Hematopoietic multipotent progenitor cell (in vitro differentiated cells): ENCODE measurements at places on chromosomes 12 and 14.

DNA sequence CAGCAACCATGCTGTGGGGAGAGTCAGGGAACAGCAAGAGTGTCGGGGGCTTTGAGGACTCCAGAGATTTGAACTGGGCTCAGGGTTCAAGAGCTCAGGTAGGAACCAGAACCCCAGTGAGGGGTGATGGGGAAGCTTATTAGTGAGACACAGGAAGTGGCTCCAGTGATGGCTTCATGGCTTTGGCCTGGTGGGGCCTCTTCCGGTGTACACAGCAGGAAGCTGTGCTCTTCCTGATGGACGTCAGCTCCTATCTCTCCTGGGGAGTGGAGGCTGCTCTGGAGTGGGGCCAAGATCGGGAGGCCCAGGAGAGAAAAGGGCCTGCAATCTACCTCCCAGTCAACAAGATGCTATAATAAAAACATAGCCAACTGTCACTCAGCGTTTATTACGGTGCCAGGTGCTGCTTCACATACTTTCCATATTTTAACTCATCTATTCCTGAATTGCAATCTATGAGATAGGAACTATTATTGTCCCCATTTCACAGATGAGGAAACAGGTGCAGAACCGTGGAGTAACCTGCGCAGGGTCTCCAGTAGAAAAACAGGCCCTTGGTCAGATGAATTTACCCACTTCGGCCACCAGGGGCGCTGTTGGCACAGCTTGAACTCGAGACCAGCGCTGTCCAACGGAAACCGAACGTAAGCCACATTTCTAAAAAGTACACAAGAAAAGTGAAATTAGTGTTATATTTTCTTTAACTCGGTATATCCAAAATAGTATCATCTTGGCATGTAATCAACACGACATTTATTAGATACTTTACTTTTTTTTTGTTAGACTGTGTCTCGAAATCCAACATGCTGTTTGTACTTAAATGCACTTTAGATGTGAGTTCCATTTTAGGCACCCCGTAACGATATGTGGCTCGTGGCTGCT, 63.6 kb upstream of the DLK1 start:
- peak; percentile 89 for DNase-seq

DNA sequence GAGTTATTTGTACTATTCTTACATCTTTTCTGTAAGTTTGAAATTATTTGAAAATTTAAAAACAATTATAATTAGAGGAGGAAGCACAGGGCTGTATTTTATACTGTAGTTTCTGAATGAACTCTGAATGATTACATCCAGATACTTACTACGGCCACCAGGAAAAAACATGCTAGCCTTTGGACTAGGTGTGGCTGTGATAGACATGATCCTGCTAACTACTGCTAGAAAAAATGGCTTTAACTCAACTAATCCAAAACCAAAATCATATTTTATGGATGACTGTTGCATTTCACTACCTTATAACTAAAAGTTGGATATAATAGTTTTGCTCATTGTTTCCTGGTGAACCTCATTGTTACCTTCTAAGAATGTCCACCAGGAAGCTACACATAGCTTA, 15.1 kb upstream of the SLC25A3 start:
- DNase-seq: no peak

GRCh38 chr14:59044707-59045106, 143.8 kb upstream of the DAAM1 start:
- DNase-seq: no peak

- no peak for DNase-seq
Observed at GRCh38 chr12:122064780-122065588, 13.6 kb upstream of the MLXIP start.

DNA sequence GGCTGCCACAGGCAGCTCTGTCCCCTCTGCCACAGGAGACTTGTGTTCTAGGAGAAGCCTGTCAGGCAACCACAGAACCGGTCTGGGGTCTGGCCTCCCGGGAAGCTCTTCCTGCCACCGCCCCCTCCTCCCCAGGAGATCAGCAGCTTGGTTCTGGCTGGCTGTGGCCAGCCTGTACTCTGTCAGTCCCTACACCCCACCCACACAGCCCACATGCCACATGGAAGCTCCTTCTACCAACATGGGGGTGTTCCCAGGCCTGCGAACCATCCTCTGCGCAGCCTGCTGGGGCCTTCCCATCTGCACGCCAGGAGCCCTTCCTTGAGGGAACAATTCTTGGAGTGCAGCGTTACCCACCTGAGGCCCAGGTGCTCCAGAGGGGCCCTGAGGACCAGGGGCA, 16.8 kb downstream of the TMEM106C start:
- DNase-seq: no peak

DNA sequence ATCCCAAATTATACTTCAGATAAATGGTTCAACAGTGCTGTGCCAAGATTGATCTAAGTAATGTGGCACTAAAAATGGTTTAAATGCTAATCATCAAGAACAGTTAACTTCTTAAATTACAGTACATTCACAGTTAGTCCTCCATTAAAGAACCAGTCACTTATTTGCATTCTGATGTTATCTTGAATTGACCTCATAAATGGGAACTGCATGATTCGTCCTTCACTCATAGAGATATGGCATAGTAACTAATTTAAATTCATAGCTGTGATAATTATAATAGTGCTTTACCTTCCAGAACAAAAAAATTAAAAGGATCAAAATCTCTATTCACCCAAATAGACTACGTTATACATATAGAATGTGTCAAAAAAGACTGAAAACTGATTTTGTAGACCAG, 61.1 kb downstream of the COCH start:
- no peak for DNase-seq

GRCh38 chr14:21136024-21136423, 19.8 kb downstream of the OR5AU1 start:
- DNase-seq: no peak

DNA sequence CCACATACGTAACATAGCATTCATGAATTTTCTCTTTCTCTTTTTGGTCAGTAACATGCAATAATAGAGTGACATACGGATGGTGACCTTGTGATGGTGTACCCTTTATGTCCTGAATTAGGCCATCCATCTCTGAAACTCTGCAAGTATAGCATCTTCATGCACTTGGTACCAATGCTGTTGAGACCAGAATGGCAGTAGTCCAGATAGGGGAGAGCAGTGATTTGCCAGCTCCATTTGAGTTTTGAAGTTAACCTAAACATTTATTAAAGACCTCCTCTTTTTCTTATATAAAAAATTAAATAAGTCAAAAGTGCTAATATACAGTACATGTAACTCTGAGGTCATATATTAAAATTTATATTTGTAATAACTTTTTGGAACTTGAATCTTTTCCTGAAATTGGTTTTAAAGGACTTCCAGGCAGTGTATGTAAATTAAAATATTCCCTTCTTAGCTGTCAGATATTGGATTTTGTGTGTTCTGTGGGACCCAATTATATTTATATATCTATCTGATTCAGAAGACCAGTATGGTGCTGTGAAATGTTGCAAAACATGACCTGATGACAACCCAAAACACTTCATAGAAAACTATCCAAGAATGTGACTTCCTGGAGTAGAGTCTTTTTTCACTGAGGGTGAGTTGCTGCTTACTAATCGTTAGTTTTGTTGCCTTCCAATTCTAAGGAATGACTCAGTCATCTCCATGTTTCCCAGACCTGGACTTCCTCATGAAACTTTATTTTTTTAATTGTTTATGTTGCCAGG, 3.5 kb downstream of the ELK3 start:
- DNase-seq: no peak

DNA sequence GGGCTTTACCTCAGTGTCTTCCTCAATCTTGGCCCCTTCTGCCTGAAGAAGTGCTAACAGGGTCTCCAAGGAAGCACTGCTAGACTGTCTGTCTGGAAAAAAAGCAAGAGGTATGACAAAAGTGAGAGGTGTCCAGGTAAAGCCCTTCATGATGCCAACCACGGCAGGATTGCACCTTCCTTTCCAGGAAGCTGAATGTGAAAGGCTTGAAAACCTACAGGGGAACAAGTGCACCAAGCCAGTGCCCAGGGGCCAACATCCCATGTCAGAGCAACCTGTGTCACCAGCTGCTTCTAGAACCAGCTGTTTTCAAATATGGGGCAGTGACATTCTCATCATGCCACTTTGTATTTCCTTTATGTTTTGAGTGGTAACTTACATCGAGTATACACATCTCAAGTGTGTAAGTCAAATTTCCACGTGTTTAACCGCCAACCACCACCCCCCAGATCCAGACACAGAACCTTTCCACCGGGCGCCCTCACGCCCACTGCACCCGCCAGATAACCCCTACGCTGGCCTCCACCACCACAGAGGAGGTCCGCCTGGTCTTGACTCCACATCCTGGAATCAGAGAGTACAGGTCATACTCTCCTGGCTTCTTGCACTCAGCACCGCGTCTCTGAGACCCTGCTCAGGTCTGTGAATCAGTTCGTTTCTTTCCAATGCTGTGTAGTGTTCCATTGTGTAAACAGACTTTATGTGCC, 27.3 kb downstream of the VPS37B start:
- no peak for DNase-seq

DNA sequence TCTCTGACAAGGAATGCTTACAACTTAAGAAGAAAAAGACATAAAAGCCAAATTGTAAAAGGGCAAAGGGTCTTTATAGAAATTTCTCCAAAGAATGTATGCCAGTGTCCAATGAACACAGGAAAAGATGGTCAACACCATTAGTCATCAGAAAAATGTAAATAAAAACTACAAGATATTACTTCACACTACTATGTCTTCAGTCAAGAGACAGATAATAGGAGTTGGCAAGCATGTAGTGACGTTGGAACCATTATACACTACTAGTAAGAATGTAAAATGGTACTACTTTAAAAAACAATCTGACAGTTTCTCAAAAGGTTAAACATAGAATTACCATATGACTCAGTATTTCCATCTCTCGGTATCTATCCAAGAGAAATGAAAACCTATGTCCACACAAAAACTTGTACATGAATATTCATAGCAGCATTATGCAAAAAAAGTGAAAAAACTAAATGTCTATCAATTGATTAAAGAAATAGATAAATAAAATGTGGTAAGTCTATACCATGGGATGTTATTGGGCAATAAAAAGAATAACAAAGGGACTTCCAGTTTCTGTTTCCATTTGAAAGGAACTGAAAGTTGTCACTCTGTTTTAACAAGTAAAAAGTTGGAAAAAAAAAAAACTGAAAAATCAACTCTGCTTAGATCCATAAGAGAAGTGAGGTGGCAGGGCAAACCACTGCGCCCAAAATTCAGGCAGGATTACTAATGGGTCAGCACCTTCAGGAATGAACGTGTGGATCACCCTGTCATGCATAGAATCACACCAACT, 69.8 kb downstream of the ALG10B start:
- no peak for DNase-seq

DNA sequence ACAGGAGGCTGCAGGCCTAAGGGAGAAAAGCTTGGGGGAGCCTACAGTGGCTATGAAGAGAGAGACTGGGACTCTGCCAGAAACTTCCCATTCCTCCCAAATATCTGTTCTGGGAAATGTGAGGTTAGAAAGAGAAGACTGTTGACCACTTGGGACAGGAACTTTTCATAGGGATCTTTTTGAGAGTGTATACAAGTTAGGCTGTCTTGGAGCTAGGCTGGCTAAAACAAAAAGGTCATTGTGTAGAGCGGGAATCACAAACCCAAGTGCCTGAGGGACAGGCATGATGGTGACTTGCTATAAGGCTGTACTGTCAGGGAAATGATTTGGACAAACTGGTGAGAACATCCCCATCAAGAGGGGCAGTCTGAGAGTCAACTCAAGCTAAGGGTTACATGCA, 175.1 kb downstream of the GRIP1 start:
- DNase-seq: no peak

GRCh38 chr12:90042920-90043641, 334.4 kb upstream of the ATP2B1 start:
- no peak for DNase-seq

GRCh38 chr12:96265400-96265799, 71.2 kb downstream of the ELK3 start:
- no peak for DNase-seq

DNA sequence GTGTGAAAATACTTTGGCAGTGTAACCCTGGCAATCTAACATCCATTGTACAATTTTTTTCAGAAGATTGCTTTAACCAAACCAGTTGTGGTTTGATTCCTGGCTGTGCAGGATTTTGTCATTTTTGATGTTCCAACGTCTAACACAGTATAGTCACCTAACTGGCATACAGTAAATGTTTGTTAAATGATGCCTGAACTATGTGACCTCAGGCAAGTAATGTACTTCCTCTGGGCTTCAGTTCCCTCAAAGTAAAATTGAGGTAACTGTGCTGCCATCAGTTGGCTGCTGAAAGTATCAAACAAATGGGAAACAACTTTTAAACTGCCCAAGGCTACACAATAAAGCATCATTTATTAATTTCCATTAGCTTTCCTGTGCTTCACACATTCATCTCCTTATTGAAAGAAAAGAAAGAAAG, 4.3 kb downstream of the TM7SF3 start:
- DNase-seq: no peak

- no peak for DNase-seq
Observed at GRCh38 chr14:64095620-64096019, 198.6 kb downstream of the ESR2 start.

- DNase-seq: no peak
Observed at GRCh38 chr14:46734286-46734685, 82.7 kb upstream of the RPL10L start.

DNA sequence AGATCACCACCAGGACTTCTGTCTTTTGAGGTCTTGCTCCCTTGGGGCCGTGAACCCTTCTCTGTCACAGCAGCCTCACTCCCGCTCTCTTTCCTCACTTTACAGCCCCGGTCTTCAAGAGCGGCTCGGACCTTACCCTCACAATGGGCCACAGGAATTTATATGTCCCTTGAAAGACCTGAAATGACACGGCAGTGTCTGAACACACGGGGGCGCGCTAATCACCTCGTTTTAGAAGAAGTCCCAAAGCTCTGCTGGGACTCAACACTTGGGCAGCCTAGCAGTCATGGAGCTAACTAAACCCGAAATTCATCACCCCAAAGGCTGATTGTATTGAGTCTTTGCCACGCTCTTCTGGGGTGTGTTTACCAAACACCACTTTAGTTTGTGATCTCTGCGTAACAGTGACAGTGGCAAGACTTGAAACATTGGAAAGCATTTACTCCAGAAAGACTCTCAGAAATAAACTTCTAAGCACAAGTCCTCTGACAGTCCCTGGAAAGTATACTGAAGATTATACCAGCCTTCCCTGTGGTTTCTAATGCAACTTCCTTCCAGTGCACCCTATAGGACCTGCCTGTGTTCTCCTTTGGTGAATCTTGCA, 29.0 kb downstream of the SERPINA11 start:
- DNase-seq: peak; percentile 53

DNA sequence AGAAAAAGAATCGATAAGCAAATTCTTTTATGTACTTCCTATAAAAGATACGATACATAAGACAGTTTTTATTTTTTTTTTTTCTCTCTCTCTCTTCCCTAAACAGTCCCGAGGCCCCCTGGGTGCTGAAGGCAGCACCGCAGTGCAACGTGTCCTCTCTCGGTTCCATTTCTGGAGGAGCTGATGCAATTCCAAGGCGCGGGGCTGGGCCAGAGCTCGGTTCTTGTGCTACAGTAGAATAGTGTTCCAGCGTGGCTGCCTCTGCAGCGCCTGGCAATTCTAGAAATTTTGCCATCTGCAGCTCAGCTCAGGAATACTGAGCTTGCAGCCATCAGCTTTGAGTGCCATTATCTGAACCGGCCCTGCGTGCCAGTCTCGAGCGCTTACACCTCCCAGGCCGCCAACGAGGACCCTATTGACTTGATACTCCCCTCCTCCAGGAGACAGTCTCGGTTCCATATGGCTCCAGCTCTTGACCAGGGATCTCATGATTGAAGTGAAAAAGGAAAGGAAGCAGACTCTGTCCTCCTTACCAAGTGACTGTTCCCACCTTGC, 630 bp downstream of the ALDH1L2 start:
- DNase-seq: peak; percentile 31

- no peak for DNase-seq
Observed at GRCh38 chr12:6724409-6724797, 557 bp downstream of the COPS7A start.

GRCh38 chr14:66398437-66398836, 87.7 kb upstream of the CCDC196 start:
- no peak for DNase-seq
